ENCODE measurements at places on chromosomes 3 and 15. TPM values are rescaled to one million over a fixed set of nuclear protein-coding genes. Genes with fewer than 3 reads are reported as not detected.

The ZSCAN2 gene
- 6.5 TPM for total RNA-seq

The SEMA7A gene
- total RNA-seq: 20.7 TPM

The CCR9 gene
- not detected for total RNA-seq

The GABRG3 gene
- not detected for total RNA-seq

The PTX3 gene
- 1,136 TPM for total RNA-seq

The COL6A6 gene
- 0.23 TPM for total RNA-seq

The THPO gene
- 0.10 TPM for total RNA-seq
